ENCODE measurements at places on chromosomes 2 and 18.
A peak's percentile ranks its signal among the peaks of the same experiment; 100 is the strongest.

GRCh38 chr2:153101187-153101586 lies 377.4 kb downstream of the RPRM start:
- peak; percentile 62 for DNase-seq

- no peak for DNase-seq
Observed at GRCh38 chr18:10086458-10087210, 172.8 kb downstream of the VAPA start.

GRCh38 chr2:132419941-132420340 lies 3.3 kb downstream of the GPR39 start:
- no peak for DNase-seq

DNA sequence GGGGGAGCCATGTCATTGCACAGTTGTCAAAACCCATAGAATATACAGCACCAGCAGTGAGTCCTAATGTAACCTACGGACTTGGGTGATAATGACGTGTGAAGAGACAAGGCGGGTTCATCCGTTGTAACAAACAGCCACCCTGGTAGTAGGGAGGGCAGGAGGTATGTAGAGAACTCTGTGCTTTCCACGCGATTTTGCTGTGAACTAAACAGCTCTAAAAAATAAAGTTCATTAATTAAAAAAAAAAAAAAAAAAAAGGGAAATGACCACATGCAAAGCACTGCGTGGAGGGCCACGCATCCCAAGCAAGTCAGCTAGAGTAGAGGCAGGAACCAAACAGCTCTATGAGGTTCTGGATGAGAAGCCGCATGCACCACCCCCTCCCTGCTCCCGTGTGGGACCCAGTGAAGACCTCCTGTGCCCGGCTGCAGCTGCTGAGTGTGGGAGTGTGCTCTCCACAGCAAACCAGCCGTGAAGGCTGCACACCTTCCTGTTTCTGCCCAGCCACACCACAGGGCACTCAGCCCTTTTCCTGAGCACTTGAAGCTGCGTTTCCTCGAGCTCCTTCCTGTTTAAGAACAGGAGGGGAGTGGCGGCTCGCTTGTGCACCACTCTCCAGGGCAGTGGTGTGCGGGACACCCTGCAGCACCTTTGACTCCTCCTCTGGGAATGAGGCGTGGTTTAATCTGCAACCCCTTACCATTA lies 65.6 kb downstream of the ODC1 start:
- peak; percentile 72 for DNase-seq

DNA sequence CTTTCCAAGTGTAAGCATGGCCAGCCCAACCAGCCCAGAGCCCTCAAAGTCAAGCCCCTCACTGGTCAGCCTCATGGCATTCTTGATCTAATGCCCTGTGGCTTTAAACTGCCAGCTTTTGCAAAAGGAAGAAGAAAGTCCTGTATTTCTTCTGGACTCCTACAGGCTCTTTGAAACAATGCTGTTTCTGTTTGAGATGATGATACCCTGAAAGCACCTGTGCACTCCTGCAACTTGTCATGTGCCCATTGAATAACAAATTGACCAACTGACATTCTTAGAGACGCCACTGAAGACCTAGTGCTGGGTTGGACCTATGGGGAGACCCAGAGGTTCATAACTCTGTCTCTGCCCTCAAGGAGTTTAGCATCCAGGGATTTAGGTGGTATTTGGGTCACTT lies 82.0 kb upstream of the MSH2 start:
- DNase-seq, result no peak

GRCh38 chr2:161919873-161920272 lies 154.1 kb downstream of the DPP4 start:
- no peak for DNase-seq

- no peak for DNase-seq
Observed at GRCh38 chr18:63487676-63488075, 10.9 kb downstream of the SERPINB5 start.

- DNase-seq, result no peak
Observed at GRCh38 chr2:191394043-191394442, 148.8 kb downstream of the MYO1B start.

DNA sequence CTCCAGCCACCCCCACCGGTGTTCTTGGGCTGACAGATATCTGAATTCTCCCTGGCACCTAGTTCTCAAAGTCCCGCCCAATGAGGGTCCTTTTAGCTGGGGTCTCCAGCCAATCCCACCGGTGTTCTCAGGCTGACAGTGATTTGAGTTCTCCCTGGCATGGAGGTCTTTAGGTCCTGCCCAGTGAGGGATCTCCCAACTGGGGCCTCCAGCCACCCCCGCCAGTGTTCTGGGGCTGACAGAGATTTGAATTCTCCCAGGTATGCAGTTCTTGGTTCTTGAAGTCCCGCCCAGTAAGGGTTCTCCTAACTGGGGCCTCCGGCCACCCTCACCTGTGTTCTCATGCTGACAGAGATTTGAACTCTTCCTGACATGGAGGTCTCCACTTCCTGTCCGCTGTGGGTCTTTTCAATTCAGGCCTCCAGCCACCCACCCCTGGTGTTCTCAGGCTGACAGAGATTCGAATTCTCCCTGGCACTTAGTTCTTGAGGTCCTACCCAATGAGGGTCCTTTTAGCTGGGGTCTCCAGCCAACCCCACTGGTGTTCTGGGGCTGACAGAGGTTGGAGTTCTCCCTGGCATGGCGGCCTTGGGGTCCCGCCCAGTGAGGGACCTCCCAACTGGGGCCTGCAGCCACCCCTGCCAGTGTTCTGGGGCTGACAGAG lies 154.6 kb downstream of the ANKRD36 start:
- DNase-seq, result peak; percentile 1

GRCh38 chr2:37997629-37998028 lies 72.5 kb downstream of the RMDN2 start:
- peak; percentile 37 for DNase-seq

- peak; percentile 51 for DNase-seq
Observed at GRCh38 chr2:206028101-206028500, 57.9 kb downstream of the INO80D start.

GRCh38 chr2:217045700-217046475 lies 186.0 kb upstream of the TNP1 start:
- DNase-seq, result no peak

GRCh38 chr2:163767097-163767496 lies 31.3 kb upstream of the FIGN start:
- no peak for DNase-seq

- DNase-seq, result peak; percentile 17
Observed at GRCh38 chr2:210363261-210363660, 48.3 kb upstream of the MYL1 start.

DNA sequence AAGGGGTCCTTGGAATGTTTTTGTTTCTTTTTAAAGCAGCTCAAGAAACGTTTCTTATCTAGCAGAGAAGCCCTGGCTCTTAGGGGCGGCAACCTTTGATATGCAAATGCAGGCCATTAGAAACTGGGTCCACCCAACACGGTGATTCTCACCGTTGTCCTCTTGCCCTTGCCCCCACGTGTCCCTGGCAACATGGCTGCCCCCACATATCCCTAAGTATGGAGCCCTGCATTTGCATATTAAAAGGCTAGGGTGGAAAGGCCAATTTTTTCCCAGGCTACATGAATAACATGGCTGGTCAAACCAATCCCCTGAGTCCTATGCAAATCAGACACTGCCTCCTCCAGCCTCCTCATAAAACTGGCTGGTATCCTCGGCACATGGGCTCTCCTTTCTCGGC lies 230.1 kb upstream of the SPOPL start:
- no peak for DNase-seq

GRCh38 chr2:176931588-176932563 lies 280.7 kb upstream of the HNRNPA3 start:
- DNase-seq, result peak; percentile 74

DNA sequence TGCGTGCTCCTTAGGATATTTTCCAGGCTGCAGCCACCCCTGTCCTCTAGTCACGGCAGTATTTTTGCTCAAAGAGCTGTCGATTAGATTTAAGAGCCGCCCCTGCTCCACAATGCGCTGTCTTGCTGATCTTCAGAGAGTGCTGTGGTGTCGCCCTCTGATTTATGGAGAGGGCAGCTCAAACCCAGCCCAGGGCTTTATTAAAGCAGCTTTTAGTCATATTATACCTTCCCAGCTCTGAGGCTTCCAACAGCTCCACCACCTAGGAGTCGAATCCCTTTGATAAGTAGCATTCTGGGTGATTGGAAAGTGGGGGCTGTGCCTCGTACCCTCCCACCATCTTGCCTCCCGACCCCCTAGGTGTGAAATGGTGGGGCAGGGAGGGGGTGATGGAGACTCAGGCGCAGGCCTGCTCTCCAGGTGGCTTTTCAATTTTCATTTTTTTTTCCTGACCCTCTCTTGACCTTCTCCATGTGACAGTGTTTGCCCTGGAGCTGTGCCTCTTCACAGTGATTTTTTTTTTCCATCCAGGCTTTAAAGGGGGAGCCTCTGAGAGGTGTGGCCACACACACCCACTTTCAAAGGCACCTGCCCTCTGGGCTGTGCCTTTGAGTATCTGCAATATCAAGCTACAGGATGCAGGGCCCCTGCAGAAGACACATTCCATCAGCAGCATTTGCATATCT lies 53.1 kb upstream of the NRP2 start:
- DNase-seq, result no peak

GRCh38 chr2:223086370-223086981 lies 34.5 kb downstream of the KCNE4 start:
- no peak for DNase-seq

DNA sequence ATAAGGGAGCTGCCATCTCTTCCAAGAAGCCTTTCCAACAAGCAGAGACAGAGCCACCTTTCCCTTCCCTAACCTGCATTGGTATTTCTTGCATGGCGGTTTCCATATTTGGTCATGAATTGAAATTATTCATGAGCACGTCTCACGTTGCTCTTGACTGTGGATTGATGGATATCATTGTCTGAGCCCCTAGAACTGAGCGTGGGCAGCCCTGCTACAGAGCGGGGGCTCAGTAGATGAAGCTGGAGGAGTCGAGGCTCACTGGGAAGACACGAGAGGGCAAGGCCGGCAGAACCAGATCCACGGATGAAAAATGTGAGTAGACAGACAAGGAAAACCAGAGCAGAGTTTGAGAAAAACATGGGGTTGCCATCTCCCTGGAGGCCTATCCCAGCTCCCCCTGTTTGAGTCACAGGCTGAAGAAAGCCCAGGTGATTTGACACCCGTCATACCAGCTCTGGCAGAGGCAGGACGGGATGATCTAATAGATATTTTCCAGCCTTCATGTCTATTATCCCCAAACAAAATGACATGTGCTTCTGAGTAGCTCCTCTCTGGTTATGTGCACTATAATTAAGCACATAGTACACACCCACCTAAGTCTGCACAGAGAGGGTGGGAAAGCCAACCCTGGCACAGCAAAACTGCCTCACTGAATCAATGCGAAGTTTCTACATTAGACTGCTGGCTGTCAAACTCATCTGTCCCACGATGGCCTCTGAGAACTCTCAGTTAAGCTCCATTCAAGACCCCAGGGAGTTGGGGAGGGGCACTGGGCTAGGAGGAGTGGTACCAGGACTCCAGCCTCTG lies 363.5 kb upstream of the KLHL29 start:
- no peak for DNase-seq

DNA sequence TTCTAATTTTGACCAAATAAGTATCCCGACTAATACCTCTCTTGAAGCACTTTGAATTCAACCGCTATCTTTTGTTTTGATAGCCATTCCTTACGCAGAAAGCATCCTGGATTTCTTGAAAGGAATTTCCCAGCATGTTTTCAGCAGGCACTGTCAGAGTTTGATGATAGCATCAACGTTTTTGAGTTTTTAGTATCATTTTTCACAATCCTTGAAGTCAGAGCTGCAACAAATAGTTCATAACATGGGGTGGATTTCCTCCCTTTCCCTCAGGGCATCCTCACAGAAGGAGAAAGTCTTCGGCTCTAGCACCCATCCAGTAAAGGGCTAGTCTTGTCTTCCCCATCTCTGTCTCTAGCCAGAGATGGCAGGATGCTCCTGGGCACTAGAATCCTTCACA lies 46.2 kb downstream of the ANKRD44 start:
- no peak for DNase-seq

DNA sequence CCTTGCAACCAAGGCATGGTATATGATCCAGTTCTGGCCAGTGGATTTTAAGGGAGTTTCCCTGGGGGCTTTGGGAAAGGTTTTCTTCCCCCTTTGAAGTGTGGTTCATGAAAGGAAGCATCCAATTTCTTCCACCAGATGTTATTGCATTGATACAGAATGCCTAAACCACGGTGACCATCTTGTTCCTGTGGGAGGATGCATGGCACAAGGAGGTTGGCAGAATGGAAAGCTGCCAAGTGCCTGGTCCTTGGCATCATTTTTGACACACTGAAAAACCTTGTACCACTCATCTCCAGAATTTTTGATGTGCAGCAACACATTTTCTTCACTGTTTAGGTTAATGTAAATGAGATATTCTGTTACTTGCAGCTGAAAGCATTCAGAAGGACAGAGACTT lies 55.2 kb upstream of the CXCR4 start:
- no peak for DNase-seq

- DNase-seq, result peak; percentile 19
Observed at GRCh38 chr18:62458868-62459716, 63.7 kb upstream of the ZCCHC2 start.

DNA sequence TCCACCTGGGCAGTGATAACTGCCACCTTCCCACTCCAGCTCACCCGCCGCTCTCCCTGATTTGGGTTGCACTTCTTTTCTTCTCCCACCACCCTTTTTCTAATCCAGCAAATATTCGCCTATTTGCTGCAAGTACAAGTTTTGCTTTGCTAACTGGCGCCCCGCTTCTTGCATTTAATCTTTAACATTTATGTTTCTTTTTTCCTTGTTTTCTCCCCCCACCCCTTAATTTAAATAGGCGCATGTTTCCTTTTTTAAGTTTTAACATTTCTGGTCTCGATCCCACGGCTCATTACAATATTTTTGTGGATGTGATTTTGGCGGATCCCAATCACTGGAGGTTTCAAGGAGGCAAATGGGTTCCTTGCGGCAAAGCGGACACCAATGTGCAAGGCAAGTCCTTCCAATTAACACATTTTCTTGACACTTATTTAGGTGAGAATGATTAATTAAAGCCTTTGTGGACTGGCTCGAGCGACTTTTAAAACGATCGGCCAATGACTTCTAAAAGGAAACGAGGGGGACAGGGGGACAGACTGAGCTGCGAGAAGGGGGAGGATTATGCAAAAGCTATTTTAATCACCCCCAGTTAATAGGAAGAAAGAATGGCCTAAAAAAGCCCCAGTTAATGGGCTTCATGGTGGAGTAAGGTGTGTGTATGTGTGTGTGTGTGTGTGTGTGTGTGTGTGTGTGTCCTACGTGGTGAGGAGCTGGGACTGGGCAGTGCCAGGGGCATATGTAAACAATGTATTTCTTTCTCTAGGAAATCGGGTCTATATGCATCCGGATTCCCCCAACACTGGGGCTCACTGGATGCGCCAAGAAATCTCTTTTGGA lies 1.6 kb downstream of the TBR1 start:
- no peak for DNase-seq

- DNase-seq, result no peak
Observed at GRCh38 chr18:2281086-2281485, 290.2 kb downstream of the METTL4 start.

DNA sequence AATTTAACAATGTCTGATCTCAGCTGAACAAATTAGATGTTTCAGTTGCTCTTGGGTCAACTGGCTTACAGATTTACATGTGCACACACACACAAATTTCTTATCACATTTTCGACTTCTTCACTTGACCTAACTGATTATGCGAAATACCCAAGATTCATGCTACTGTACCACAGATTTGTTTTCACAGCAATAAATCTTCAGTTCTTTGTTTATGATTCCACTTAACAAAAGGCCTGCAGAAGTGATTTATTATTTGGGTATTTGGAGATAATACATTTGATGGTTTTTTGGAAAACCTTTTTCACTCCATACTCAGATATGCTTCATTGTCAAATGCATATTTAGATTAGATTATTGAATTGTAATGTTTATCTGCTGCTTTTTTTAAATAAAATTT lies 129.0 kb downstream of the GALNT1 start:
- no peak for DNase-seq

- no peak for DNase-seq
Observed at GRCh38 chr2:63059793-63060471, 9.3 kb downstream of the OTX1 start.

GRCh38 chr18:34932363-34932762 lies 108.8 kb upstream of the MAPRE2 start:
- no peak for DNase-seq

Data from kidney tubule cell (primary cell).